PC-9 (cell line): ENCODE measurements at places on chromosomes 3 and 15. TPM values are rescaled to one million over a fixed set of nuclear protein-coding genes. Genes with fewer than 3 reads are reported as not detected.
A peak's percentile ranks its signal among the peaks of the same experiment; 100 is the strongest.

The FRMD5 gene
- total RNA-seq = 5.5 and 6.5 TPM in 2 replicates

GRCh38 chr3:24047513-24047912 is 102.4 kb downstream of the NR1D2 start:
- no peak overlapping the region for H3K4me3 ChIP-seq
- H3K27ac ChIP-seq = peak overlapping the region; percentile 70
- no peak for DNase-seq

GRCh38 chr15:45268135-45268534 is 16.1 kb downstream of the SLC28A2 start:
- no peak overlapping the region for H3K27ac ChIP-seq
- no peaks in the 10 kb centered on the region for H3K4me1 ChIP-seq
- no peaks in the 10 kb centered on the region for H3K36me3 ChIP-seq
- DNase-seq = peak; percentile 7
- H3K4me3 ChIP-seq = no peak overlapping the region
- H3K27me3 ChIP-seq = no peaks in the 10 kb centered on the region

DNA sequence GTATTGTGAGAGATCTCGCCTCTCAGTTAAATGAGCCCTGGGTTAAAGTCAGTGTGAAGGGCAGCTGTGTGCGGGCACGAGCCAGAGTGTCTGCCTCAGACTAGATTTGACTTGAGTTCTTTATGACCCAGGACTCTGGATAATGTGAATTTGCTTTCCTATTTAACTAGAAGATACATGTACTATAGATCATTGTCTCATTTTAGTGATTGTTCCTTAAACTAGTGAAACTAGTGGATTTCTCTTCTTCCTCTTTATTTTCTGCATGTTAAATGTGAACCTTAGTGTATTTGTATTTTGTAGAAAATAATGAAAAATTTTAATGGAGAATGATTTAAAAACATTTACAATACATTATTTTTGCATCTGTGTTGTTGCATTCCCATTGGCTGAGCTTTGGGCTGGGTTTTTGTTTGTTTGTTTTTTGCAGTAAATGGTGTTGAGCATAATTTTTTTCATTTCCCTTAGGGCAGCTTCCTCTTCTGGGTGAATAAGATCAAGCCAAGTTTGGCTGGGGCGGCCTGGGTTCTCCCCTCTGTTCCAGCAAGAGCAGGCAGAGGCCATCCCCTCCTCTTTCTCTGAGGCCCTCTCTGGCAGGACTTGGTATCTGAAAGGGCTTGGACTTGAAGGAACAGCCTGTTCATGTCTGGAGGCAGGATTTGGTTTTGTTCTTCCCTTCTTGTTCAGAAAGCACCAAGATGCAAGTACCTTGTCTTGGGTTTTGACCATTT is 15.0 kb downstream of the GCSAM start:
- H3K4me3 ChIP-seq = no peak overlapping the region
- H3K36me3 ChIP-seq = no peaks in the 10 kb centered on the region; the same call in 1 of the 2 replicates
- H3K4me1 ChIP-seq = no peaks in the 10 kb centered on the region
- no peak for DNase-seq
- no peaks in the 10 kb centered on the region for H3K27me3 ChIP-seq

- no peaks in the 10 kb centered on the region for H3K27me3 ChIP-seq
- no peak overlapping the region for H3K27ac ChIP-seq
- no peak for DNase-seq
- peaks cover 7% of the 10 kb centered on the region; the same call in 1 of the 2 replicates for H3K36me3 ChIP-seq
Observed at GRCh38 chr3:45398178-45398577, 9.8 kb downstream of the LARS2 start.

GRCh38 chr3:142237891-142238290 is 12.5 kb upstream of the GK5 start:
- no peak for DNase-seq
- no peak overlapping the region for H3K4me3 ChIP-seq
- H3K36me3 ChIP-seq = no peaks in the 10 kb centered on the region
- no peaks in the 10 kb centered on the region for H3K4me1 ChIP-seq
- no peaks in the 10 kb centered on the region for H3K27me3 ChIP-seq
